ENCODE measurements at places on chromosomes 1 and 21.

DNA sequence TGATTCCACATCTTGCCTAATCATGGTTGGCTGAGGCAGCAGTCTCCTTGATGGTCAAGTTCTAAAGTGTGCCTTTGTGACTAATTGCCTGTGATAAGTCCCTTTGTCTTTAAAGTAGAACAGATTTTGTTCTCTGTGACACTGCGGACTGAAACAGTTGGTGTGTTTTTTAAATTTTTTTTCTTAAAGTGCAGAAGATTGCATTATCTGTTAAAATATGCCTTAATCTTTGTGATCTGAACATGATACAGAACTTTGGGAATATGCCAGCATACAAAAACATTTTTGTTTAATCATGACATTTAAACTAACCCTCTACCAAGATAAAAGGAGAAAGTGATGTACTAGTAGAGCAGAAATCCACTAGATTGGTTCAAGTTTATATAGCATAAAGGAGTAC, 1260.6 kb upstream of the ADGRL2 start:
- DNase-seq = no peak

DNA sequence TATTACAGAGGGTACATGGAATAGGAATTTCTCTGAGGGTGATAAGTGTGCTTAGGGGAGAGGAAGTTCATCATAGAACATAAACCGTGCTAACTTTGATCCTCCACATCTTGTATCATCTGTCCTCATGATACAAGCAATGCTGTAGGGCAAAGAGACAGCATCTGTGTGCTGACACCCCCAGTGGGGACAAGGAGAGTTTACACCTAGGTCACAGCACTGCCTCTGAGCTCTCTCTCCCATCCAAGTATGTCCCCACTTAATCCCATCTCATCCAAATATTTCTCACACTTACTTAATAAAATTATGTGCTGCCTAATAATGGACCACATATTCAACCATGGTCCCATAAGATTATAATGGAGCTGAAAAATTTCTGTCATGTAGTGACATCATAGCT, 4.3 kb upstream of the TEDDM1 start:
- no peak for DNase-seq

DNA sequence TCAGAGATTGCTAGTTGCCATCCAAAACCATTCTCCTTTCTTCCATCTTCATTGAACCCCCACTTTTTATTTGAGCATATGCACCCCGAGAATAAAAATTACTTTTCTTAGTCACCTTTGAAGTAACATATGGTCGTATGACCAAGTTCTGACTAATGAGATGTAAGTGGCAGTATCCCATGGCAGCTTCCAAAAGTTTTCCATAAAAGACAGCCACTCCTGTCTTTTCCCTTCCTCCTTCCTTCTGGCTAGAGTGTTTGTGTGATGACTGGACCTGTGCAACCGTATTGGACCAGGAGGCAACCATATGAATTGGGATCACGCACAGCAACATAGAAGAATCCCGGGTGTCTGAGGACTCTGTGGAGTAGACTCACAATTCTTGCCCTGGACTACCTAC, 41.1 kb upstream of the CCSAP start:
- DNase-seq = no peak

DNA sequence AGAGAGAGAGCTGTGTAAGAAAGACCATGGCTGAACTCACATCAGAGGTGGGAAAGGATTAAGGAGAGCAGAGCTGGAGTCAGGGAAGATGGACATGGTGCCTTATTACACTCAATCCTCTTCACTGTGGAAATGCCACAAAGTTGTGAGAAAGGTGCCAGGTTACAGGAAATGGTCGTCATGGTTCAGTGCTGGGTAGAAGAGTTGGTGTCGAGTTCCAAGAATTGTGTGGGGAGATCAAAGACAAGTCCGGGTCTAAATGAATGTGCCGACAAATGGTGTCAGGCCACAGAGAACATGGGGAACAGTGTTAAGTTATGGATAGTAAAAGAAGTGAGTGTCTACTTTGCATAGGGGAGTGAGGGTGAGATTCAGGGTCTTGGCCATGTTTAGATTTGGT, 40.9 kb downstream of the LAMC2 start:
- no peak for DNase-seq

GRCh38 chr1:59152511-59152910, 144.4 kb upstream of the FGGY start:
- DNase-seq = no peak

- no peak for DNase-seq
Observed at GRCh38 chr1:172404121-172404520, 16.4 kb upstream of the C1orf105 start.

DNA sequence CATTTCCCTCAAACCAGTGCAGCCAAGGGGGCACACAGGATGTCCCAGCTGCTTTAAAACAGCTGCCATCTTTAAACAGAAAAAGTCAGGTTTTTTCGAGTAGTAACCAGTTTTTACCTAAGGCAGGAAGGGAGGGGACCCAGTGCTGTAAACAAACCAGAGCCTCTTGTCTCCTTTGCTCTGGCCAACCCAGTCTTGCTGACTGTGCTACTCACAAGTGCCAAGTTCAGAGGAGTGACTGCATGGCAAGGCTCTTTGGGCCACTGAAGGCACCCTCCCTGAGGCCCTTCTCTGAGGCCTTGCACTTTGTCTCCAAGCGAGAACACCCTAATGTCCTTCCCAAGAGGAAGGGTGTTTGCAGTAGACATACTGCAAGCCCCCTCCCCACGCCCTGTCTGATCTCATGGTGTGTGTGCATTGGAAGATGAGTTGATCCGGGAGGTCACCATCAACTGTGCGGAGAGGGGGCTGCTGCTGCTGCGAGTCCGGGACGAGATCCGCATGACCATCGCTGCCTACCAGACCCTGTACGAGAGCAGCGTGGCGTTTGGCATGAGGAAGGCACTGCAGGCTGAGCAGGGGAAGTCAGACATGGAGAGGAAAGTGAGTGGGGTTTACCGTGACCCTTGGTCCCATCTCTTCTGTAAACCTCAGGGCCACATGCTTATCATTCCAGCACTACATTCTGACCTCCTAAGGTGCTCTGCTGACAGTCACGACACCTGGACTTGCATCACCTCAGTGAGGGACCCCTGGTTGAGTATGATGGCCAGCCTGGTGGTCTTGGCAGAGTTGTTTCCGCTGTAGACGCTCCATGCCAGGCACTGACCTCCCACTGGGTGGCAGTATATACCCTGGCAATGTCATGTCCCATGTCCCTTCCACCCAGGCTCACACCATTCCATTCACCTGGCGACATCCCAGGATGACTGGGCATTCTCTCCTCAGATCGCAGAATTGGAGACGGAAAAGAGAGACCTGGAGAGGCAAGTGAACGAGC, 4.7 kb downstream of the DNALI1 start:
- no peak for DNase-seq

- no peak for DNase-seq
Observed at GRCh38 chr1:16145662-16146278, 10.1 kb downstream of the EPHA2 start.

DNA sequence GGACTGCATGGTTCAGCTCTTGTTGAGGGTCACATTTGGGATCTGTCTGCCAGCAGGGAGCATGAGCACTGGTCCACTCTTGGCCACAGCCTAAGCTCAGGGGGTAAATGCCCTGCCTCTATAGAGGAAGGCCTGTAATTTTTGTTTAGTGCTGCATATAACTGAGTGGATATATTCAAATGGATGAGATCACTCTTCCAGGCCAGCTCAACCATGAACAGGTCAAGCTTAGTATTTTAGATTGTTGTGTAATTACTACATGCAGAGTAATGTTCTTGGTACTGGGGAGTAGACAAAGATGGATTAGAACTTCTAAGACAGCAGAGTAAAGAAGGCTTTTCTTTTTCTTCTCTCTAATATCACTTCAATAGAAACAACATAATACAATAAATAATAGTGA, 376.9 kb downstream of the GPATCH2 start:
- DNase-seq = no peak

DNA sequence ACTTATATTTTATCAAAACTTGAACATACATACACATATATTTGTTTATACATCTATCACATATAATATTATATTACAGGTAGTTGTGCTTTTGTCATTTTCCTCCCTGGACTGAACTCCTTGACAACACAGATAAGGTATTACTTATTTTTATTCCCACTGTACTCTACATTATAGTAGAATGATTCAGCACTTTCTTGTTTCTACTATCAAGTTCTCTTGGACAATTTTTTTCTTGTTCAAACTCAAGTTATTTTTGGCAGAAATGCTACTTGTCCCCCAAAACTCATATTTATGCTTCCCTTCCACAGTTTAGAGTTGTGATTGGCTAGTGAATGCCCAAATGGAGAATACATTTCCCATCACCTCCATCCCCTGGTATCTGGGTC, 10.8 kb upstream of the PTPRC start:
- no peak for DNase-seq

DNA sequence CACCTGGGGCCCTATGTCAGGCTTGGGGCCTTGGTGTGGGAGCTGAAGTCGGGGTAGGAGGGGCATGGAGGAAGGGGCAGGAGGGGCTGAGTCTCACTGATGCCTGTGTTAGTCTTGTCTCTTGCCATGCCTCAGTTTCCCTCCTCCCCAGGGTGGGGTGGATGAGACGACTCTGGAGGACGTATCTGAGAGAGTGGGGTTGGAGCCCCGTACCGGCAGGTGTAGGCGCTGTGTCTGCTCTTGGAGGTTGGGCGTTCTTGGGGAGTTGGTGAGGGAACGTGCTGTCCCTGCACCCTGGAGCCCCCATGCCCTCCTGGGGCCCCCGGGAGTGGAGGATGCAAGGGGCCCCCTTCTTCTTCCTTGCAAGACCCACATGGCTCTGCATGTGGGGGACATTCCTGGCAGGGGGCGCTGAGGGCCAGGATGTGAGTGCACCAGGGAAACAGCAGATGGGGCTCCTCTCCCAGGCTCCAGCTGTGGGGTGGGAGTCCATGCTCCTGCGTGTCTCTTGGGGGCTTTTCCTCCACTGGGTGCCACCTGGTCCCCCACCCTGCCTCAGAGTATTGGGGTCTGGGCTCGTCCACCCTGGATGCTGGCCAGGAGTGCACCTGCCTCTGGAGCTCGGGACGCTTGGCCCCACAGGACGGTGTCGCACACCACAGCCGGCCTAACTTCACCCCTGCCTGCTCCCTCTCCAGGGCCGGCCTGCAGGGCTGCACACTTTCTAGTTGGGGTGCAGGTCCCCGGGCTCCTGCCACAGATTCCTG, 1.4 kb upstream of the TNFRSF14 start:
- DNase-seq = no peak

DNA sequence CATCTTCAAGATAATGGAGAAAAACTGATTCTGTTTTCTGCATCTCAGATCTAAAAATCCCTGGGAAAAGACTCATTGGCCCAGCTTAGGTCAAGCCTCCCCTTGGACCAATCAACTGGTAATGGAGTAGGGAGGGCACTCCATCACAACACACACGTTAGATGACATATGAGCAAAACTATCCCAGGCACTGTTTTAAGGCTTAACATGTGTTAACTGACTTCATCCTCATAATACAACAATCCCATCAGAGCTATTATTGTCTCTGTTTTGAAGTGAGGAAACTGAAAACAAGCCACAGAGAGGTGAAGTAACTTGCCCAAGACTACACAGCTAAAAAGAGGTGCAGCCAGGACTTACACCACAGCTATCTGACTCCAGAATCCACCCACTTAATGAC, 14.7 kb upstream of the CITED4 start:
- DNase-seq = no peak

GRCh38 chr1:3745590-3746381, 6.5 kb upstream of the CCDC27 start:
- DNase-seq = no peak

- peak; percentile 21 for DNase-seq
Observed at GRCh38 chr1:44030605-44031251, 534 bp downstream of the SLC6A9 start.

GRCh38 chr1:34690269-34690668, 64.6 kb upstream of the GJB5 start:
- DNase-seq = no peak

GRCh38 chr1:33667386-33668282, 195.2 kb downstream of the ZSCAN20 start:
- DNase-seq = no peak

- no peak for DNase-seq
Observed at GRCh38 chr1:45608175-45609156, 15.4 kb downstream of the CCDC17 start.

DNA sequence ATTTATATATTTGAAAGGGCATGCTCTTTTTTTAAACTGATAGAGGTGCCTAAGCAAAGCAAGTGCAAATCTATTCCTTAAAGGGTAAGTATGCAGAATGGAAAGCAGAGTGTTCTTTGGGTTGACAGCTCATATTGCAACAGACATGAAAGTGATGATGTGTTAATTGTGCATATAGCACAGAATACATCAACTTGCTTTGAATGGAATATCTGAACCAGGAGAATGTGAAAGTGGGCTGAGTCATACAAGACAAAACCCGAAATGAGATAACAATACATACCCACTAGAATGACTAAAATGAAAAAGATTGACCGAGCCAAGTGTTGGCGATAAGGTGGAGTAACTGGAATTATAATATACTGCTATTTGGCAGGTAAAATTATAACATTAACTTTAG, 4.3 kb downstream of the CR1 start:
- no peak for DNase-seq

GRCh38 chr1:221991221-221991620, 249.3 kb upstream of the DUSP10 start:
- DNase-seq = no peak

- no peak for DNase-seq
Observed at GRCh38 chr1:97384294-97384968, 536.4 kb downstream of the DPYD start.

DNA sequence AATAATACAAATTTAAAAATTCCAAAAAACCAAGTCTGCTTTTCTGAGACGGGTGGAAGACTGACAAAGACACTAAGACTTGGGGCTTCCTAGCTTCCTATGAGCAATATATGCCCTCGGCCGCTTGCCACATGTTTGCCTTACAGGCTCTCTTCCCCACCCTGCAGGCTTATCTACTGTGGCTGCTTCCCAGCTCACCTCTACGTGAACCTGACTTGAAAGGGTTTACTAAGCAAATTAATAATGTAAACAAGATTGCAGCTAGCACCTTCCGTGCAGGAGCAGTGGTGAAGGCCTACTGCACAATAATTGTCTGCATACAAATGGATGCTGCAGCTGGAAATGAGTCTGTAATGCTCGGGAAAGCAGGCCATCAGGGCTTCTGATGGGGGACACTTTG, 152.9 kb upstream of the DAB1 start:
- no peak for DNase-seq

DNA sequence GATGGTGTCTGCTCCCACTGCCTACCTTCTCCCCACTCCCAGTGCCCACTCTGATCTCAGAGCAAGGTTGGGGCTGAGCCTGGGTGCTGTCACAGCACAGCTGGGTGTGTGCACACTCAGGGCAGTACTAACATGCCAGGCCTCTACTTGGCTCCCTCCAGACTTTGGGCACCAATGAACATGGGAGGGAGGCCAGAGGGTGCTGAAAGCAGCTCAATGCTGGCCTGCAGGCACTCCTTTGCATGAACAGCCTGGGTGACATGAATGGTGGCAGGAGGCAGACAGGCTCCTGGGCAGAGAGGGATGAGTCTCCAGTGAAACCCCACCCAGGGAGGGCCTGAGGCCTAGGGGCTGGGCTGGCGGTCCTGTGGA, 25.8 kb upstream of the DENND1B start:
- no peak for DNase-seq

DNA sequence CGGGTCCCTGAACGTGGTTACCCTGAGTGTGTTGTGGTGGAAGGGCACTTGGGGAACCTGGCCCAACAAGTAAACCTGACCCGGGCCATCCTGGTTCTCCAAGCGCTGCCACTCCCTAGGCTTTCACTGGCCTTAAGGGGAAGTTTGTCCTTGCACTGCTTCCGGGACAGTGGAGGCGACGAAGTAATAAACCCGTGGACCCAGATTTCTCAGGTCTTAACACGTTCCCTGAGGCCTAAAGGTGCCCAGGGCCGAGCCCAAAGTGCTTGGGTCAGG, 261 bp upstream of the CCDC24 start:
- no peak for DNase-seq

All from stimulated activated CD4-positive, alpha-beta T cell treated with anti-CD3 and anti-CD28 coated beads, Interleukin-1b, Interleukin-23, amount 100 ng/mL, for 1 hour (primary cell).